Amniotic epithelial cell (primary cell): ENCODE measurements at places on chromosomes 11 and 22.

- DNase-seq: no peak
Measured at GRCh38 chr11:112596324-112596723, 335.7 kb upstream of the PLET1 start.

GRCh38 chr11:76770642-76771445 is 12.3 kb upstream of the TSKU start:
- peak; percentile 94 for DNase-seq

- DNase-seq: peak; percentile 2
Measured at GRCh38 chr11:77287136-77287535, 14.3 kb downstream of the GDPD4 start.

DNA sequence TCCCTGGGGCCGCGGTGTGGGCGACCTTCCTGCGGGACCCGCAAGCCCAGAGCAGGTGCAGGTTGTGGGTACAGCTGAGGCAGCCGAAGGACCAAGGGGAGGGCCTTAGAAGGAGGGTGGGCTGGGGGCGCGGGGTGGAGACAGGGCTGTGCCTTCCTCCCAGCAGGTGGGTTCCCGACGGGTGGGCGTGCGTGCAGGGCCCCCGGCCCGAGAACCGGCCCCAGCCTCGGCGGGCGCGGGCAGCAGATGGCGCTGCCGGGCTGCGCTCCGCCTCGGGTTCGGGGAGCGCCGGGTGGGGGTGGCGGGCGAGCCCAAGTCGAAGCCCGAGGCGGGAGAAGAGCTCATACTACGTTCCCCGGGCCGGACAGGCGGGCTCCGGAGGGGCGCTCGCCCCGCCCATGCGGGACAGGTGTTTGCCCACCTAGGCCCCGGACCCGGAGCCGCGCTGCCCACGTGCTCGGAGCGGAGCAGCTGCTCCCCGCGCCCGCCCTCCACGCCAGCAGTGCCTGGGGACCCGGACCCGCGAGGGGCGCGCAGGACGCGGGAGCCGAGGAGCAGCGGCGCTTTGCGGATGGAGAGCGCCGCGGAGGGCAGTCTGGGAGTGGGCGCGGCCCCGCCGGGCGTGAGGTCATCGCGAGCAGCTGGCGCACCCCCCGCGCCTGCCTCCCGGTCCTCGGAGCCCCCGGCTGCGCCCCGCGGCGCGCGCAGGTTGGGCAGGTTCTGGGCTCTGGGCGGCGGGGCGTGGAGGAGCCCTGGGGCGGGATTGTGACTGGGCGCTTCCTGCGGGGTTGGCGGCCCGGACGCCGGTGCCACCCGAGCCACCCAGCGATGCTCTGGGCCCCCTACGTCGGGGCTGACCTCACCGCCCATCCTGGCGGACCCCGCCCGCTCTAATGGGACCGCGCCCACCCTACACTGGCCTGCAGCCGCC is 25.3 kb downstream of the DUSP8 start:
- DNase-seq: no peak

DNA sequence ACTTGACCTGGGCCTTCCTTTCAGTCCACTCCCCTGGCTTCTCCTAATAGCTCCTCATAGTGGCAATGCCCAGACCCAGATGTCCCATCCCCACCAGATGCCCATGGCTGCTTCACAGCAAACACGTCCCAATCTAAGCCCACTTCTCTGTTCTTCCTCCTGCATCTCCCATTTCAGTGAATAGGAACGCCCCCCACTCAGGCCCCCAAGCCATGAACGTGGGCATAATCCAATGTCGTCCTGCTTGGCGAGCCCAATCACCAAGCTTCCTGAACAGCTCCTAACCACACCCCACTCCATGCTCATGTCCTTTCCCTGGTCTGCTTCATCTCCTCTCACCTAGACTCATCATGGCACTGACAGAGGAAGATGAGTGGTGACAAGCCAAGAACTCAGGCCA is 8.9 kb downstream of the IL18BP start:
- no peak for DNase-seq

DNA sequence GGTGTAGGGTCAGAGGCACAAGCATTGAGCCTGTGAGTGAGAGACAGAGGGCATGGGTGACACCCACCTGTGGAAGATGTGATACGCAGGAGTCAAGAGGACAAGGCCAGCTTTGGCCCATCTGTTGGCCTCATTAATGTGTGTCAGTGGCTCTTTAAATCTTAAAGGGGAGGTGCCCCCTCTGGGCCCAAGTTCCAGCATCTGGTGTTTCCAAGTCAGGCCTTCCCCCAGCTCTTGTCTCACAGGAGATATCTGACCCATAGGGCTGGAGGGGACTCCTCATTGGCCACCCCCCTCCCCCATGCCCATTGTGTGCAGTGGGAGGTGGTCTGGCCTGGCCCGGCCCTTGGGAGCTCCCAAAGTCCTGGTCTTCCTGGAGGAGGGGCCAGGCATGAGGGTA is 8.9 kb downstream of the KCNK7 start:
- DNase-seq: peak; percentile 28

GRCh38 chr11:16338393-16338792 is 18.0 kb downstream of the SOX6 start:
- peak; percentile 59 for DNase-seq

- no peak for DNase-seq
Measured at GRCh38 chr11:34308049-34308912, 49.5 kb downstream of the ABTB2 start.

DNA sequence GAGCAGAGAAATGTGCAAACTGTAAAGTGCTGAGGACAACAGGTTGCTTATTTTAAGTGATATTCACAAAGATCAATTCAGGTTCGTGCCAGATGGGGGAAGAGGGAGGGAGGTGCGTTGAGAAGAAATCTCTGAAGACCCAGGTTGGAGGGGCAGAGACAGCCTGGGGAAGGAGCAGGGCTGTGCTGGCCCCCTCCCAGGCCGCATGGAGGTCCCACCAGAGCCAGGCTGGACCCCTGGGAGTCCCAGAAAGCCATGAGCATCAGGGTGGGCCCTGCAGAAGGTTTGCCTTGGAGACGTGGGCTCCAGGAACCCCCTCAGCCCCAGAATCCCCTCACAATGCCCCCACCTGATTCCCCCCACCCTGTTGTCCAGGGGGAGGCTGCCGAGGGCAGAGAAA is 47.4 kb downstream of the IGLL1 start:
- no peak for DNase-seq

DNA sequence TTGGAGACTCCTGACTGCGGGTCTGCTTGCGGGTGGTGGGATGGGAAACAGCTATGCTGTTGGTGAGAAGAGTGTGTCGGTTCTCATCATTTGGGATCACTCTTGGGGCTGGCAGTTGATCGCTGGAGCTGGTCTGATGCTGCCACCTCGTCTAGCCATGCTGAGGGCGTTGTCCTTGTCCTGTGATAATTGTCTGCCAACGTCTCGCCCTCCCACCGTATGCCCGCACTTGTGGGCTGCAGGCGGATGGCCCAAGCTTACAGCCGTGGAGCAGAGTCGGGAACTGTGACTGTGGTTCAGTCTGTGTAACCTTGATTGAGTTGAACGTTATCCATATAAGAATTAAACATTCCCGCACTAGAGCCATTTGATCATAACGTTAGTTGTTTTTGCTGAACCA is 204.4 kb downstream of the TBC1D22A start:
- DNase-seq: no peak

DNA sequence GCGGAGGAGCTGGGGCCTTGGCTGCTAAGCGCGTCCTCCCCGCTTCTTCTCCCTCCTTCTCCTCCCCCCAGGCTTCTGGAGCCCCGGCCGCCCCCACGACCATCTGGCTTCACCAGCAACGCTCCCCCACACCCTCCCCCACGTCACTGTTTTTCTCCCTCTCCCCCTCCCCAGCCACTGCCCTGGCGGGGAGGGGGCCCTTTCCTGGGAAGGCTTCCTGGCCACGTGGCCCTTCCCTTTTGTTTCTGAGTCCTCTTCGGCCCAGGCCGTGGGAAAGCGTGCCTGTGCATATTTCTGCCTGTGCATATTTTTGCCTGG is 27.7 kb downstream of the RTN4R start:
- DNase-seq: peak; percentile 21
